ENCODE measurements at places on chromosomes 4 and X.

- no peak overlapping the region for H3K27ac ChIP-seq
- no peak overlapping the region for H3K4me3 ChIP-seq
- no peak for DNase-seq
- H3K4me1 ChIP-seq = no peaks in the 10 kb centered on the region
- no peaks in the 10 kb centered on the region for H3K27me3 ChIP-seq
- no peaks in the 10 kb centered on the region for H3K36me3 ChIP-seq
Observed at GRCh38 chr4:23631255-23631950, 258.4 kb downstream of the PPARGC1A start.

- no peak overlapping the region for H3K4me3 ChIP-seq
- no peaks in the 10 kb centered on the region for H3K27me3 ChIP-seq
- H3K4me1 ChIP-seq = no peaks in the 10 kb centered on the region
- H3K27ac ChIP-seq = no peak overlapping the region
- DNase-seq = no peak
Observed at GRCh38 chr4:177033632-177034031, 240.9 kb upstream of the VEGFC start.

DNA sequence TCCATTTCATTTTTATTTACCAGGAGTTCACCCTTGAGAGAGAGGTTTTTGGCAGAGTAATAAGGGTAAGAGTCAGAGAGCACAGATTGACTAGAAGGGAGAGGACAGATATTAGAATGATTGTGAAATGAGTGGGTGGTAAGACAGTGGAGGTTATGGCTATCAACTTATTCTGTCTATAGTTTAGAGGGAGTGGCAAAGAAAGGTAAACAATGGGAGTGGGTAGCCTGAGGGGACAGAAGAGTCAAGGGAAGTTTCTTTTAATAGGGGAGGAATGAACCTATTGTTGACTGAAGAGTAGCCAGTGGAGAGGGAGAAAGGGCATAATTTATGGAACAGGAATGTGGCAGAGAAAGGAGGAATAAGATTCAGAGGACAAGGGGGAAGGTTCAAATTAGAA is 186.5 kb upstream of the NRK start:
- H3K36me3 ChIP-seq = no peaks in the 10 kb centered on the region
- H3K27me3 ChIP-seq = no peaks in the 10 kb centered on the region
- no peak for DNase-seq
- no peaks in the 10 kb centered on the region for H3K4me1 ChIP-seq

- no peaks in the 10 kb centered on the region for H3K27me3 ChIP-seq
- no peak overlapping the region for H3K4me3 ChIP-seq
- H3K4me1 ChIP-seq = no peaks in the 10 kb centered on the region
- DNase-seq = no peak
Observed at GRCh38 chr4:113499696-113500095, 261.8 kb downstream of the CAMK2D start.

GRCh38 chrX:37746218-37746941 is 33.5 kb upstream of the CYBB start:
- no peak overlapping the region for H3K4me3 ChIP-seq
- peaks cover 12% of the 10 kb centered on the region for H3K4me1 ChIP-seq
- no peaks in the 10 kb centered on the region for H3K36me3 ChIP-seq
- no peak for DNase-seq
- no peak overlapping the region for H3K27ac ChIP-seq

DNA sequence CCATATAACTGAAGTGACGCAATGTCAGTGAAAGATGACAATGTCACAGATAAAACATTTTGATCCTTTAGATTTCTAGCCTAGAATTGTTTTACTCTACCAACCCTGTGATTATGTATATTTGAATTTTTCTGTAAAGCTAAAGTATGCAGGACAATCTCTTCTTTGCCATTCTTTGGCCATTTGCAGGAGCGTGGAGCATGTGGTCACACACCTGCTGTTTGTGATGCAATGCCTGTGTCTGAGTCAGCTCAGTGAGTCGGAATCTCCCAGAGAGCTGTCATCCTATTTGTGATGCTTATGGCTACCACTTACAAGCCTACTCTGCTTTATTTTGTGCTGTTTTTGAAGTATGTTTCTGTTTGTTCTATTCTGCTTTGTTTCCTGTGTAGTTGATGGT is 214.5 kb downstream of the NAF1 start:
- H3K36me3 ChIP-seq = no peaks in the 10 kb centered on the region
- DNase-seq = no peak
- no peaks in the 10 kb centered on the region for H3K27me3 ChIP-seq
- H3K4me3 ChIP-seq = no peak overlapping the region
- no peaks in the 10 kb centered on the region for H3K4me1 ChIP-seq

GRCh38 chr4:52001616-52002015 is 18.5 kb downstream of the LRRC66 start:
- no peak overlapping the region for H3K4me3 ChIP-seq
- no peaks in the 10 kb centered on the region for H3K36me3 ChIP-seq
- H3K27me3 ChIP-seq = no peaks in the 10 kb centered on the region
- no peaks in the 10 kb centered on the region for H3K4me1 ChIP-seq
- no peak for DNase-seq

GRCh38 chrX:26783512-26784225 is 567.7 kb downstream of the MAGEB5 start:
- H3K36me3 ChIP-seq = no peaks in the 10 kb centered on the region
- no peak for DNase-seq
- H3K27me3 ChIP-seq = no peaks in the 10 kb centered on the region

- H3K27me3 ChIP-seq = no peaks in the 10 kb centered on the region
- no peak for DNase-seq
- H3K36me3 ChIP-seq = no peaks in the 10 kb centered on the region
- no peaks in the 10 kb centered on the region for H3K4me1 ChIP-seq
Observed at GRCh38 chr4:35653451-35653850, 590.9 kb downstream of the ARAP2 start.

DNA sequence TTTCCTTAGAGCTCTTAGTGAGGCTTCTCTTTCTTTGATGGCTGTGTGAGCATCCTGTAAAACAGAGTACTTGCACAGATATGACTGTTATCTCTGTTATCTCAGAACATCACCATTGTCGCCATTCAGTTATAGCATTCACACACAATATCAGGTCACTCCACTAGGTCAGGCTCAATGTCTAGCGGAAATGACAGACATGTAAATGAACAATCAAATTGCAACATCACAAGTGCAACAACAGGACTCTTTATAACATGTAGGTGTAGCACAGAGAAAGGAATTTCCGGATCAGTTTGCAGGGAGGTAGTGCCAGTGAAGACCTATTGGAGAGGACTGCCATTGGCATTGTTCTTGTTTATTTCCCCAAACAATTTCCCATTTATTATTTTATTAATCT is 43.2 kb upstream of the IGSF1 start:
- H3K36me3 ChIP-seq = no peaks in the 10 kb centered on the region
- H3K27ac ChIP-seq = no peak overlapping the region
- H3K4me1 ChIP-seq = no peaks in the 10 kb centered on the region
- no peak for DNase-seq
- no peak overlapping the region for H3K4me3 ChIP-seq

GRCh38 chrX:153649178-153649914 is 2.3 kb downstream of the DUSP9 start:
- H3K4me1 ChIP-seq = peaks cover 14% of the 10 kb centered on the region
- no peak overlapping the region for H3K27ac ChIP-seq
- H3K27me3 ChIP-seq = peaks cover 8% of the 10 kb centered on the region
- DNase-seq = peak; percentile 8
- H3K36me3 ChIP-seq = no peaks in the 10 kb centered on the region

DNA sequence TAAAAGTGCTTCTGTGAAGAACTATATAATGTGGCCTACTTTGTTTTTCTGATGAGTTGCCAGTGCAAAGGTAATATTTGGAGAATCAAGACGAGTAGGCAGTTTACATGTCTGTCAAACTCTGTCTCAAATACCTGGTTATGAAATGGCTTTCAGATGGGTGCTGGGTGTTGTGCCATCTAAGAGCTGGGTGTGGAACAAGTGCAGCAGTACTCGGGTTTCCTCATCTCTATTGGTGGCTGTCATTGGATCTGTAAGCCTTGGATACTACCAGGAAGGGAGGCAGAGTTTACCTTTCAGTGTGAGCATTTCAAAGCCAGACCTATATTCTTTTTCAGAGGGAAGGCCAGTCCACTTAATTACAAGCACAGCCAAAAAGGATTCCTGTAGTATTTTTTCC is 37.2 kb downstream of the MTM1 start:
- DNase-seq = no peak
- no peaks in the 10 kb centered on the region for H3K27me3 ChIP-seq
- H3K4me1 ChIP-seq = no peaks in the 10 kb centered on the region
- no peak overlapping the region for H3K27ac ChIP-seq
- no peaks in the 10 kb centered on the region for H3K36me3 ChIP-seq

DNA sequence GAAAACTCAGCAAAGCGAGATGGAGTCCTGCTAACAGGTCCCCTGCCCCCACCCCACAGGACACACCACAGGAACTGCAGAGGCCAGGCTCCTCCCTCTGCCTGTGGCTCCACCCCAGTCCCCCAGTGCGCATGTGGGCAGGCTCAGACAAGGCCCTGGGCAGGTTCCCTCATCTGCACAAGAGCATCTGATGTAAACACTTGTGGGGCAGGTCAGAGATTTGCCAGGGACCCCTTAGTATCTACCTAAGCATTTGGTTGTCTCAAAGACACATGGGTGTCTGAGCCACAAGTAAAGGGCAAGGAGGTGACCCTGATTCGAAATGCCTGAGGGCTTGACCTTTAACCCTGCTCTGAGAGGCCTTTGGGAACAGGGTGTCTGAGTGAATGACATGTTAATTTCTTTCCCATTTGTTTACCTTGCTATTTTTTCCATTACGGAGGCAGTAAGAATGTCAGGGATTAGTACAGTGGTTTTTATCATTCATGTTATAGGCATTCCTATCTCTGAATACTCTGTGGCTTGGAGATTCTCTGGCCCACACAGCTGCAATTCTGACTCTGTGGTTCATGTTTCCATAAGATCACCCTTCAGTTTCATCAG is 85.3 kb downstream of the ZNF518B start:
- DNase-seq = no peak
- no peaks in the 10 kb centered on the region for H3K36me3 ChIP-seq
- H3K27me3 ChIP-seq = no peaks in the 10 kb centered on the region
- H3K27ac ChIP-seq = no peak overlapping the region

DNA sequence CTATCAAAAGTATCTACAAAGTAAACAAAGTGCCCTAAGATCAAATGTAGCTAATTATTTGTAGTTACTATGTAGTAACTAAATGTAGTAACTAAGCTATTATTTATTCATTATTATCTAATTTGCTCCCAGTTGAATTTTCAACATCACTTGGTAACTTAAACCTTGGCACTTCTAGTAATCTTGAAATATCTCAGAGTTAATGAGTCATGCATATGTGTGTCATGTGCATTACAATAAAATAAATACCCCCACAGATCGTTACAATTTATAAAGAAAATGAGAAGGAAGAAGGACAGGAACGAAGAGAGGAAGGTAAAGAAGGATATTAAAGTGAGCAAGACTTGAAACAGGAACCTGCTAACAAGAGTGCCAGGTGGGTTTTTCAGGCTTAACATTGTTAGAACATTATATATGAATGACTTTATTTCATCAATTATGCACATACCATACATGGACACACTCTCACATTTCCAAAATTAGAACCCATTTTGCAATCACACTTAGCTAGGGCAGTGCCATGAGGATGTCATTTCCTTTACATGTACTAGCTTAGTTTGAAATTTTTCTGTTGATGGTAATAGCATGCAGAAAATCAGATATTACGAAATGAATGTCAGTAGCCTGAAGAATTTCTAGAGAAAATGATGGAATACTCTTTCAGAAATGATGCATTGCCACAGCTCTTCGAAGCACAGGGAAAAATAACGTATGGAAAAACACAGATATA is 1670.4 kb upstream of the AGA start:
- no peaks in the 10 kb centered on the region for H3K36me3 ChIP-seq
- H3K4me1 ChIP-seq = no peaks in the 10 kb centered on the region
- no peak overlapping the region for H3K27ac ChIP-seq
- no peak for DNase-seq
- H3K27me3 ChIP-seq = no peaks in the 10 kb centered on the region

DNA sequence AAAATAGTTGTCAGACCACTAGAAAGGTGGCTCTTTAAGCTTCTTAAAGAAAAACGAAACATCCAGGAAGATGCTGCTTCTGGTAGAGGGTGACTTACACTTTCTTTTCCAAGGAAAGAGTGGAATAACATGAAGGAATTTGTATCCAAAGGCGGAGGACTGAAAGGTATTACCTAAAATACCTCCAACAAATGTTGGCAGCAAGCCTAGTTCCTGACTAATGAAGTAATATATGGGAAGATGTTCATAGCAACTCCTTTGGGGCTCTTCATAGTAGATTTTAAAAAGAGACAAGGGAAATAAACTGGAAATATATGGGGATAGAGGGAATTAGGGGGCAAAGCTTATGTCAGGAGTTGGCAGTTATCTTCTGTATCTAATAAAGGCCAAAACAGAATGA is 116.2 kb downstream of the AASDH start:
- no peaks in the 10 kb centered on the region for H3K36me3 ChIP-seq
- H3K4me1 ChIP-seq = no peaks in the 10 kb centered on the region
- no peak overlapping the region for H3K4me3 ChIP-seq
- H3K27me3 ChIP-seq = peaks cover 14% of the 10 kb centered on the region
- DNase-seq = no peak

GRCh38 chr4:165475706-165476070 is 96.9 kb downstream of the CPE start:
- H3K27me3 ChIP-seq = peaks cover 3% of the 10 kb centered on the region
- no peak for DNase-seq
- no peak overlapping the region for H3K27ac ChIP-seq
- no peaks in the 10 kb centered on the region for H3K4me1 ChIP-seq
- H3K4me3 ChIP-seq = no peak overlapping the region
- no peaks in the 10 kb centered on the region for H3K36me3 ChIP-seq

- H3K4me1 ChIP-seq = no peaks in the 10 kb centered on the region
- no peak overlapping the region for H3K4me3 ChIP-seq
- no peak for DNase-seq
- H3K36me3 ChIP-seq = no peaks in the 10 kb centered on the region
Observed at GRCh38 chr4:84944947-84945346, 21.5 kb downstream of the WDFY3 start.

DNA sequence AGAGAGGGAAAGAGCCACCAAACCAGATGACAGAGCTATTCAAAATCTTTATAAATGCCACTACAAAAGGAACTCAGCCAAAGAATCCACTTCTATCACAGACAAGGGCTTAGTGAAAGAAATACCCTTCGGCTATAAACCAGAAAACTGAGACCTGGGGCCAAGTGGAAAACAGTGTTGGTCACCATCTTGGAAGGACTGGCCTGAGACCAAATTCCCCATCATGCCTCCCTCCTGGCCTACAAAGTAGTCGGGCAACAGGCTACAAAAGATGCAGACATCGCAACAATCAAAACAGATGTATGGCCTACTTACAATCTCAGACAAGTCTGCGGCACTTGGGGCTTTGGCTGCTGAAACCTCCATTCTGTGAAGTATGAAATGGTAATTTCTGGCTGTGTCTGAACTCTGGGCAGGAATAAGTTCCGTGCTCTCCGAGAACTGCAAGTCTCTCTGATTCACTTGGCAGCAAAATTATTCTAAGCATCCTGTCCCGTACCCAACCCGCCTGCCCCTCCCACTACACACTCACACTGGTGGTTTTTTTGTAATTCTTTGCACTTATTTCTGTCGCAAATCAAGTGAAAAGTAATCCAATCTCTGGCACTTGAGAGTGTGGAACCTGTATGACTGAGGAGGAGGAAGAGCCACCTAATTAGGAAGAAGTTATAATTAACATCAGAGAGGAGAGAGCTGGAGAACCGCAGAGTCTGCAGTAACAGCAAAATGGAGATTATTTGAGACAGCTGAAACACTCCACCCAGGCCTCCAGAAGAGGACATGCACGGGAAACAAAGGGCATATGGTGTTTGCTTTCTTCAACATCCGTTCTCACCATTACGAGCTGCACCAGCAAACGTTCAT is 87.8 kb downstream of the SH3KBP1 start:
- peak overlapping the region; percentile 58 for H3K27ac ChIP-seq
- peaks cover 3% of the 10 kb centered on the region for H3K36me3 ChIP-seq
- H3K27me3 ChIP-seq = no peaks in the 10 kb centered on the region
- DNase-seq = peak; percentile 39
- peaks cover 59% of the 10 kb centered on the region for H3K4me1 ChIP-seq
